ENCODE measurements at places on chromosomes 7 and 10.

GRCh38 chr10:28722065-28722803, 44.9 kb downstream of the BAMBI start:
- DNase-seq: no peak

DNA sequence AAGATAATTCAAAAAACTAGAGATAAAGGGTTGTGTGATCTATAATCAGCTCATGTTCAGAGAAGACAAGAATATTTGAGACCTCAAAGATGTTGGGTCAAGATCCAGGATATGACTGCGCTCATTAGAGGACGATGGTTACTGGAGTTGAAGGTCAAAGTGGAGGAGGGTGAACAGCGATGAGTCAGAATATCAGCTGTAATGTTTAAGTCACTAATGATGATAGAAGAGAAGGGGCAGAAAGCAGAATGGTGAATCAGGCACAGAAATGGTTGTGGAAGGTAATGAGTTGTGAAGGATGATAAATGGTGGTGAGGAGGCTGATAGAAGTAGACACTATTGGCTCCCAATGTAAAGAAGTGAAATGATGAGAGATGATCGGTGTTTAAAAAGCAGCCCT, 540.3 kb downstream of the INHBA start:
- DNase-seq: no peak

DNA sequence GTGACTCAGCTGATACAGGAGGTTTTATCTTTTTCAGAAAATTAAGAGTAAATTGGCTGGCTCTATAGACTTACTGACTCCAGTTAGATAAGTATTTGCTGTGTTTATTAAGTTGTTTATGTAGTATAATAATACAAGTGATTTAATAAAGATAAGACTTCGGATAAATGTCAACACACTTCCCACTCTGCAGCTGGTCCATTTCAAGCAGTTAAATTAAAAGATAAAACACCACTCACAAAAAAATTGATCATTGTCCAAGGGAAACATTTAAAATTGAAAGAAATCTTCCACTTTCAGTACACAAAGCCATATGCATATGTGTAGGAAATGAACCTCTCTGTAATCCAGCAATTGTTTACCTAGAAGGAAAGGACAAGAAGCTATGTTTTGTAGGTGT, 106.1 kb upstream of the SP8 start:
- DNase-seq: no peak

- no peak for DNase-seq
Measured at GRCh38 chr7:117008886-117009531, 55.7 kb downstream of the ST7 start.

DNA sequence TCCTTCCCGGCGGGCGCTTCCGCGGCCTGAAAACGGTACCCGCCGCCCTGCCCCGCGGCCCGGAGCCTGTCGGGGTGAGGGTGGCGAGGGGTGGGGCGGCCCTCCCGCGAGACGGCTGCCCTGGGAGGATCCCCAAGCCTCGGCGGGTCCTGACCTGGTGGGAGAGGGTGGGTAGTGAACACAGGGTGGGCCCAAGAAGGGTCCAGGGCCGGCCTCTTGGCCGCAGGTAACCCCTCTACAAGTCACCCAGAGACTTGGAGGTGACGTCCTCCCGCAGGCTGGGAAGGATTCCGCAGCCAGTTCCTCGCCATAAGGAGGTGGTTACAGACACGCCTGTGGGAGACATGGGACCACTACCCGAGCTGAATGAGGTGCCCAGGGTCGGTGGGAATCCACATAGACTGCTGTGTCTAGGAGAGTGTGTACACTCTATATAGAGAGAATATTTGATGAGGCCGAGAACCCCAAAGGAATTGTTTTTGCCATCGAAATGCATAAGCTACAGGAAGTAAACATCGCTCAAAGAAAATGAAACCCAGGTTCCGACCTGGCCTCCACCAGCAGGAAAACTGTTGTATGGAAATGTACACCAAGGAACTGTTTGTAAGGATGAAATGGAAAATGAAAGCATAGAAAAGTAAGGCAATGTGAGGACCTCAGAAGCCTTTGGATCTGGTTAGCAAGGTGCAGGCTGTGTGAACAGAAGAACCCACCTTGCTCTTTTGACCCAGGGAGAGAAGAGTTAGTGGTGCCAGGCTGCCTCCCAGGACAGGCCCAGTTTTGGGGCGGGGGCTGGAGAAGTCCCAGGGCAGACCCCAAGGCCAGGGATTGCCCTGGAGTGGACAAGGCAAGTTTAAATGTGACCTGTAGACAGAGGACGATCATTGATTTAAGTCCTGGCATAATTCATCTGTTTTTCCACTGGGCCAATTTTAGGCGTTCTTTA, 659 bp downstream of the OPTN start:
- DNase-seq: no peak

Data from retinal pigment epithelial cell (primary cell).